ENCODE measurements at places on chromosomes 16 and 17.

DNA sequence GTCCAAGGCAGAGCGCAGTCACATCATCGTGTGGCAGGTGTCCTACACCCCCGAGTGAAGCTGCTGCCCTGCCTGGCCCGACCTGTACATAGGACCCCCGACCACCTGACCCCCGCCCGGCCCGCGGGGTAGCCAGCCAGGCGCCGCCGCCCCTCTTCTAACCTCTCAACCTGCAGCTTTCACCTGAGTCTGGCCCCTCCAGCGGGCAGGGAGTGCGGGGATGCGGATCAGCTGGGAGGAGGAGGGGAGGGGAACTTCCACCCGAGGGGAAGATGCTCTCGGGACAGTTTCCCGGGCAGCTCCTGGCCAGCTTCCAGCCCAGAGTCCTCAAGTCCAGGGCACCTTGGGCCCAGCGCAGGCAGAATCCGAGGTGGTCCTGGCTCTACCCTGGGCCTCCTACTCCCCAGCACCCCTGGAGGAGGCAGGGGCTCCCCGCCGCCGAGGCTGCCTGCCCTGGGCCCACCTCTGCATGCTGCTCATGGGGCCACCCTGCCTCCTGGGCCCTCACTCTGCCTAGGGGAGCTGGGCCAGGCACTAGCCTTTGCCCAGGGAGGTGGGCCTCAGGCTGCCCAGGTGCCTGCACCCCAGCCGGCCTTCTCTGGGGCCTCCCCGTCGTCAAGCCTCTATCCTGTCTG lies 2.5 kb downstream of the NME3 start:
- no peak for DNase-seq

DNA sequence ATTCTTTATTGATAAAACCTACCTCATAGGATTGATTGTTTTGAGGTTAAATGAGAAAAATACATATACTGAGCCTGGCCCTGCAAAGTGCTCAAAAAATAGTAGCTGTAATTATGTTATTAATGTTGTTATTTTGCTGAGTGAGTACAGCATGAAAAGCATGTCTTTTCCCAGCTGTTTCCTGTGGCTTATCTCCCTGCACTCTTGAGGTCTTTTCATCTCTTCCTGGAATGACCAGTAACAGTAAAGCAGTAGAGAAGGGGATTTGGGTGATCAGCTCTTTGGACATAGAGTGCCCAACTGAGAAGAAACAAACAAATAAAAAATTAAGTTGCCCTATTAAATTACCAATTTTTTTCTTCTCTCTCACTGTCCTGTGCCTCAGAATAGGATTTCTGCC lies 53.7 kb downstream of the NFAT5 start:
- no peak for DNase-seq

DNA sequence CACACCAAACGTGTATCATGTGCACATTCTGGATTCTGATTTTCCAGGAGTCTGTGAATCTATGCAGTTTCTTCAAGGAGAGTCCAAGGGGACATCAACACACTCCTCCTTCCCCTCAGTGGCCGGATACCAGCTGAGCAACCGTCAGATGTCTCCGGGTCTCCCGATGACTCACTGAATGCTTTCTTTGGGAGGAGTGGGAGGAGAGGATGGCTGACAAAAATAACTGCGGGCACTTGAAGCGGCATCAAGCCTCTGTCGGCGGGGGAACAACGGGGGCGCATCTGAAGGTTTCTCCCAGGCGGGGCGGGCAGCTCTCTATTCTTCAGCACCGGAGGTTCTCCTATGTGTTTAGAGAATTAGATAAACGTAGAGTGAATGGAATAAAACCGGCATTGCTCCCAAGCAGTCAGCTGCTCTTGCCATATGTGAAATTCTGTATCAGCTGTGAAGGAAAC lies 24.6 kb upstream of the LRRC75A start:
- peak; percentile 65 for DNase-seq

DNA sequence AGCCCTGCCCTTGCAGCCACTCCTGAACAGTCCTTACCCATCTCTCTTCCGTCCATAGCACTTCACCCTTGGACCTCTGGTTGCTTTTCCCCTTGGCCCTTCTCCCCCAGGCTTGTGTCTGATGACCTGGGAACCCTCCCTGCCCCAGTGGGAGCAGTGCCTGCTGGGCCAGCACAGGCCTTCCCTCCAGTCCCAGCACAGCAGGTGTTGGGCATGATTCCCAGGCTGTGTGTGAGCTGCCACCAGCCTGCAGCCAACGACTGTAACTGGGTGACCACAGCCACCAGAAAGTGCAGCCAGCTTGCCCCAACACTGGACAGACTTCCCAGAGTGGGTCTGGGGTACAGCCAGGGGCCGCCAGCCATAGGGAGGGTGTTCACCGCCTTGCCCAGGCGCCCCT lies 30.0 kb downstream of the CRAMP1 start:
- DNase-seq, result no peak

DNA sequence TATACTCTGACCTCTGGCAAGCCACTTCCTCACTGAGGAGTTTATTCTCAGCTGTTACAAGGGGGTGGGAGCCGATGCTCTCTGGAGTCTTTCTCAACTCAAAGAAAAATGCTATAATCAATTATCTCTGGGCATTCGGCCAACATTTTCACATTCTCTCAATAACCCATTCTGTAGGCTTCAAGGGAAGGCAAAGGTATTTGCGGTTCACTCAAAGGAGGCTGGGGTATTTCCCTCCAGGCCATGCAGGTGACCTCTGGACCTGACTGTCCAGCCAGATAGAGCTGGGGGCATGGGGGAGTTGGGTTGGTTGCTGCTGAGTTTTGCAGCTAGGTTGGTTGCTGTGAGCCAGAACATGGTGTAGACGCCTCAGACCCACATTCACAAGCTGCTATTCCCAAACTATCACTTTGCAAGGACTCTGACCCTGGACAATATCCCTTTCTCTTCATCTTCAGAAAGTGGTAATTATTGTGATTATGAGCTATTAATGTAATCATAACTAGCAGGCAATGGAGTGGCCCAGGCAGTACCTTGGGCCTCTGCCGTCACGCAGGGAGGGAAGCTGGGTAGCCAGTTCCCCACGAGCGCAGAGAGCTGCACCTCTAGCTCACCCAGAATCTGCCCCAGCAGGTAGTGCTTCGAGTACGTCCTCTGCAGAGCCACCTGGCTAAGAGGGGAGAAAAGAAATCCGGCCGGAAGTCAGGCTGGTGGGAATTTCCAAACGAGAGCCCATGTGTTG lies 42.1 kb downstream of the AIPL1 start:
- DNase-seq, result peak; percentile 41

DNA sequence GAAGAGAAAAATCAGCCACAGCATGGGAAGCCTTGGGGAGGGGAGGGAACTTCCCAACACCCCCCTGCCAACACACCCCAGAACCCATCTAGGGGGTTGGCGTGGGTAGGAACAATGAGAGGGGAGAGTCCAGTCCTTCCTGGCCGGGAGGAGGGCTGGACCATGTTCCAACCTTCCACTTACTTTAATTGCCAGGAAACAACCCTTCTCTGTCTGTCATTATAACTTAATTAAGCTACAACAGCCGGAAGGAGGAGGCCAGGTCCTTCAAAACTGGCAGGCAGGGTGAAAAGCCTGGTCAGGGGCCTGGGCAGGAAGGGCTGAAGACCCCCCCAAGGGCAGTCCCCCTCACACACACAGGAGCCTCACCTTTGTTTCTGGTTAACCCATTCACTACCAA lies 447.0 kb downstream of the SOX9 start:
- peak; percentile 43 for DNase-seq

GRCh38 chr17:4610162-4610561 lies 25.8 kb downstream of the SMTNL2 start:
- no peak for DNase-seq

DNA sequence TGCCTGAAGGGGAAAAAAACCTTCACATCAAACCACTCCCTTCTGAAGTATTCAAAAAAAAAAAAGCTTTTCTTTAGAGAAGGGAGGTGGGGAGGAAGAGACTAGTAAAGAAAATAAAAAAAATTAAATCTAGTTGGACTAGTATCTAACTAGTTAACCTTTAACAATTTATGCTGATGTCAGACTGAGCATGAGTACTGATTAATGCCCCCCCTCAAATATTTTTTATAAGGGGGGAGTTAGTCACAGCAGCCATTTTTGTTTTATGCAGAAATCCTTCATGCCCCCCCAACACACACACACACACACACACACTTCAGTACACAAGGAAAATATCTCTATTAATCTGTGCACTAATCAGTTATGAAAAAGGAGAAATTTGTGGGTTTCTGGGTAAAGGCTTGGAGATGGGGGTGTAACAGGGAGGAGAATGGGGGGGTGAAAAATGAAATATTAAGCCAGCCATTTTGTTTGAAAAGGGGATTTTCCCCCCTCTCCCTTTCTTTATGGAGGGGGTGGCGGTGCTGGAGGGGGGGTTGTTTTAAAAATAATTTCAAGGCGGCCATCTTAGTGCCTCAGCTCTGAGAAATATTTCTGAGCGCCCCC lies 4.7 kb upstream of the CHD3 start:
- DNase-seq, result peak; percentile 80

- DNase-seq, result no peak
These were observed 3.6 kb downstream of the C17orf58 start for GRCh38 chr17:67992548-67993152.

DNA sequence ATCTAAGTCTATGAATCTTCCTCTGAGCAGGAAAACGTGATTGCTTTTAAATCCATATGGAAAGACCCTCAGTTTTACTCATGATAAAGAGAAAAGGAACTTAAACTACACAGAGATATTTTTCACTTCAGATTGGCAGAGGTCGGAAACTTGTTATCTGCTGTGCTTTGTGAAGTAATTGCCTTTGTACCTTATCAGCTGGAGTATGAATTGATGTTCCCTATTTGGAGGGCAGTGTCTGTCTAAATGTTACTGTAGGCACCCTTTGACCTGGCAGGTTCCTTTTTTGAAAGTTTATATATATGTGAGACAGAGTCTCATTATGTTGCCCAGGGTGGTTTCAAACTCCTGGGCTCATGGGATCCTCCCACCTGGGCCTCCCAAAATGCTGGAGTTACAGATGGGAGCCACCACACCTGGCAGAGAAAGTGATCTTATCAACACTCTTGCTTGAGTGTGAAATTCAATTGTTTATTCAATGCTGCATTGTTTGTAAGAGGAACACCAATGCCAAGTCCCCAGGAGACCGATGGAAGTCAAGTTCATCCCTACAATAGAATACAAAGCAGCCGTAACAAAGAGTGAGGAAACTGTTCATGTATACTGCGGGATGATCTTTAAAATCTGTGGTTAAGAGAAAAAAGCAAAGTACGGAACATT lies 52.3 kb downstream of the ABCC1 start:
- no peak for DNase-seq

- no peak for DNase-seq
These were observed 55.6 kb downstream of the GRB7 start for GRCh38 chr17:39793301-39793872.

DNA sequence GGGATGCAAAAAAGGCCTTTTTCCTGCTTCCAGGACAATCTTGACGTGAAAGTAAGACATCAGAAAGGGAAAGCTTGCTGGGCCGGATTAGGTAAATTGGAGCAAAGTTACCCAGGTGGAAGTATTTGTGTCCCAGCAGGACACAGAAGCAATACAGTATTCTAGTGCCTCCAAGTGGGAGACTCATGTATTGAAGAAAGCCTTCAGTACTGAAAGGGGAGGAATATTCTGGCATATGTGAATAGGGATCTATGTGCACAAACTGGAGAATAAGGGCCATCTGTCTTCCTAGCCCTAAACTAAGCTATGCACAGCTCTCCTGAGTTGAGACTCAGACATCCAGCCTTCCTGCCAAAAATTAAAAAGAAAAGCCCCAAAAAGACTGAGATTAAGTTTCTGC lies 327.3 kb upstream of the CDH8 start:
- DNase-seq, result peak; percentile 35

- DNase-seq, result no peak
These were observed 53.0 kb upstream of the GAS7 start for GRCh38 chr17:10251212-10251948.

GRCh38 chr17:51563961-51564360 lies 303.6 kb downstream of the UTP18 start:
- no peak for DNase-seq

GRCh38 chr16:81717662-81718189 lies 61.4 kb upstream of the PLCG2 start:
- DNase-seq, result no peak

DNA sequence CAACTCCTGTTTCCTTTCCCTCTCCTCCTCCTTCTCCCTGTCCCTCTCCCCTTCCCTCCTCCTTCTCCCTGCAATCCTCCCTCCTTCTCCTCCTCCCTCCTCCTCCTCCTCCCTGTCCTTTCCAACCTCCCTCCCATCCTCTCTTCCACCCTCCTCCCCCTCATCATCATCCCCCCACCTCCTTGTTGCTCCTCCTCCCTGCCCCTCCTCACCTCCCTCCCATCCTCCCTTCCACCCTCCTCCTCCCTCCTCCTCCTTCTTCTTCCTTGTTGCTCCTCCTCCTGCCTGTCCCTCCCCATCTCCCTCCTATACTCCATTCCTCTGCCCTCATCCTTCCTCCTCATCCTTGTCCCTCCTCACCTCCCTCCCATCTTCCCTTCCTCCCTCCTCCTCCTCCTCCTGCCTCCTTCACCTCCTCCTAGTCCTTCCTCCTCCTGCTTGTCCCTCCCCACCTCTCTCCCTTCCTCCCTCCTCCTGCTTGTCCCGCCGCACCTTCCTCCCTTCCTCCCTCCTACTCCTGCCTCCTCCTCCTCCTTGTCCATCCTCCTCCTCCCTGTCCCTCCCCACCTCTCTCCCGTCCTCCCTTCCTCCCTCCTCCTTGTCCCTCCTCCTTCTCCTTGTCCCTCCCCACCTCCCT lies 222.5 kb downstream of the IRF8 start:
- DNase-seq, result no peak

GRCh38 chr16:10226987-10227306 lies 44.7 kb upstream of the GRIN2A start:
- no peak for DNase-seq

DNA sequence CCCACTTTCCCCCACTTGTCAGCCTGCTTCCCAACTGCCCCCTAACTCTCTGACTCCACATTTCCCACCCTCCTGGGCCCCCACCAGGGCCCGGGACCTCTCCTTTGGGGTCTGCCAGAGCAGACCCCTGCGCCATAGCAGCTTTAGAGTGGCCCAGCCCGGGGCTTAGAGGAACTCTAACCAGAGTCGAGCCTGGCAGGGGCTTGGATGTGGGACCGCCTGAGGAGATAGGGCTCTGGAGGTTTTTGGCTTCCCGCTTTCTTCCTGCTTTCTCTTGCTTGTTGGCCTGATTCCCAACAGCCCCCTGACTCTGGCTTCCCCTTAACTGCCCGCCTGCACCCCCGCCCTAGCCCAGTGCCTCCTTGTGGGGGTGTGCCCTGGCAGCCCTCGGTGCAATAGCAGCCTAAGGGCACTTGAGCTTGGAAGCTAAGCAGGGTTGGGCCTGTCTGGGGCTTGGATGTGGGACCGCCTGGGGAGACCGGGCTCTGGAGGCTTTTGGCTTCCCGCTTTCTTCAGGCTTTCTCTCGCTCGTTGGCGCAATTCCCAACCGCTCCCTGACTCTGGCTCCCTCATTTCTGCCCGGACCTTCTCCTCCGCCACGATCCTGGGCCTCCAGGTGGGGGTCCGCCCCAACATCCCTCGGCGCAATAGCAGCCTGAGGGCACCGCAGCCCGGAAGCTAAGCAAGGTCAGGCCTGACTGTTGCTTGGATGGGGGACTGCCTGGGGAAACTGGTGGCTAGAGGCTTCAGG lies 2292.0 kb downstream of the TP53TG3F start:
- DNase-seq, result no peak

- no peak for DNase-seq
These were observed 9.3 kb downstream of the C17orf50 start for GRCh38 chr17:35769895-35770486.

- no peak for DNase-seq
These were observed 37.1 kb downstream of the TRIM25 start for GRCh38 chr17:56876766-56877179.

GRCh38 chr17:3944485-3945388 lies 19.5 kb downstream of the ATP2A3 start:
- DNase-seq, result peak; percentile 88
